ENCODE measurements at places on chromosomes 5 and 9.

- DNase-seq: no peak
These were observed 749.8 kb upstream of the CDH9 start for GRCh38 chr5:27788184-27788583.

DNA sequence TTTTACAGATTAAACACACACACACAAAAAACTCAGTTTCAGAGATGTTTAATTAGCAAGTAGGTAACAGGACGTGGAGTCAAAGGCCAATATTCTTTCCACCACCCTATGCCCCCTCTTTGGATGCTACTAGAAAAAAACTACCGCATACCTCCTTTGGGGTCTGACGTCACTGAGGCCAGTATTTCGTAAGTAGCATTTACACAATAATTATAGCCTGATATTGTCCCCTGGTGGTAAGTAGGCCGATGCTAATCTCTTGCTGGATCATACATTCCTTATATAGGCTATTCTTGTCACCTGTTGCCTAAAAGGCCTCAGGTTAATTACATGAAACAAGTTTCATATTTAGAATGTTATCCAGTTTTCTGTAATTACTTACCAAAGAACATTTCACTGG lies 21.0 kb upstream of the SMARCA2 start:
- no peak for DNase-seq

GRCh38 chr5:170302653-170303501 lies 5.3 kb upstream of the LCP2 start:
- peak; percentile 88 for DNase-seq

GRCh38 chr5:93070938-93071337 lies 510.1 kb downstream of the NR2F1-AS1 start:
- DNase-seq: no peak

DNA sequence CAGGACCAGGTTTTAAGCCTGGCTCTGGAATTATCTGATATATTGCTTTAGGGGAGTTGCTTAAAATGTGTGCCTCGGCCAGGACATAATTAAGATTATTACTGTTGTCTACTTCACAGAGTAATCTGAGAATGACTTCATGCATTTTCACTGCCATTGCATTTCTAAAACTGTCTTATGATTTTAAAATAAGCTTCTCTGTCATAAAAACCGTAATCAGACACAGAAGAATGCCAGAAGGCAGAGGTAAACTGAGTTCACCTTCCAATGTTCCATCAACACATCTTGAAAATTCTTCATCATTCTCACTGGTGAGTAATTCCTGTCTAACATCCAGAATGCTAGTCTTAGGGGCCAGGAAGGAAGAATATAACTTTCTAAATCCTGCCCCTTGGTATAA lies 47.1 kb downstream of the ISOC1 start:
- no peak for DNase-seq

- no peak for DNase-seq
These were observed 38.8 kb downstream of the PAEP start for GRCh38 chr9:135600296-135600817.

GRCh38 chr5:26034813-26035212 lies 1003.6 kb downstream of the CDH9 start:
- no peak for DNase-seq
